Activated T-cell treated with anti-CD3 and anti-CD28 coated beads for 48 hours (primary cell): ENCODE measurements at places on chromosomes 4 and X.

DNA sequence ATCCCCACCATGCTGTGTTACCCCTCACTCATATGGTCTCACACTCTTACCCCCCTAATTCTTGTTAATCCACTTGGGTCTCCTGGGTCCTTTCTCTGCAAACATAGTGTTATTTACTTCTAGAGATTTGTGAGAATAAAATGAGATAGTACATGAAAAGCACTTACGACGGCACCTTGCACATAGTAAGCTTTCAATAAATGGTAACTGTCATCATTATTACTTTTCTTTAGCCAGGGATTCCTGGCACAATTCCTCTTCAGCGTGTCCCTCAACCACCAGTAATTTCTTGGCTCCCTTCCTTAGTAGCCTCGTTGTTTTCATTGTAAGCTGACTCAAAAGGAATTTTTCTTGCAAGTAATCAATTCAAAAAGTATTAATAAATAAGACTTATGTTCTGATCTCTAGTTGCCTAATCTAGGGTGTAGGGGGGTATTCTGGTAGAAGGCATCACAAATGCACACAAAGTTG, 30.1 kb upstream of the RBMX start:
- no peak for DNase-seq

GRCh38 chr4:155681886-155682285, 15.2 kb downstream of the GUCY1A1 start:
- no peak for DNase-seq

GRCh38 chr4:163113921-163114713, 52.6 kb downstream of the NAF1 start:
- no peak for DNase-seq

- DNase-seq, result no peak
Observed at GRCh38 chrX:19626230-19626629, 110.9 kb upstream of the MAP3K15 start.

DNA sequence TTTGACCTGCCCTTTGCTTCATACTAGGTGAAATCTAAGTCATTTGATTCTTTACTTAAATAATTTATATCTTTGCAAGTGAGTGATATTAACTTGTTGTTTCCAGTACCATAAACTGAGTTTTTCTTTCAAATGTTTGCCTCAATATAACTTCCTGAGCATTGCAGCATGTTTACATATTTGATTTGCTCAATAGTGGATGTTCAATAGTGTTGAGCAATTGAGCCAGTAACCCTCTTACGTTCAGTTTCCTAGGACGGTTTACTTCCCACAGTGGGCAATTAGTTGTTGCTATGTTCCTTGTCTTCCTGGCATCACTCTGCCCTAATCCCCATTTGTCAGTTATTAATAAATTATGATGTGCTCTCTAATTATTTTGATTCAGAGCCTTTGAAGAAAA, 278.5 kb downstream of the EPHA5 start:
- no peak for DNase-seq

GRCh38 chr4:68378226-68378625, 28.3 kb upstream of the YTHDC1 start:
- DNase-seq, result no peak

- no peak for DNase-seq
Observed at GRCh38 chr4:24754571-24754970, 40.8 kb upstream of the SOD3 start.

DNA sequence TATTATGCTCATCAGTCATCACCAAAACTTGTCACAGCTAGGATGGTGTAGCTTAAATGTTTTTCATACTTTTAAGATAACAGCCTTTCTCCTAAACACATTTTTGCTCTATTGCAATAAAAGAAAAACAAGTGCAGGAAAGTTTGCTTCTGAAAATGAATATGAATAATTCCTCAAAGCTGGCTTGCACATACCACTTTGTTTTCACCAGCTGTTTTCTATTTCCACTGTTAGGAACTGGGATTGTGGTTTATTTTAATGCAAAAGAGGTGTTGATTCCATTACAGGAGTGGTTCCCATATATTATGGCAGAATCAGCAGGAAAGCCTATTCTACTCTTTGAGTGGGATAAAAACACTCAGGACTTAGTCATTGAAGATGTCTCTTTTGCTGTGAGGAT, 145.9 kb downstream of the PPA2 start:
- no peak for DNase-seq

GRCh38 chr4:48698029-48698971, 81.8 kb downstream of the FRYL start:
- no peak for DNase-seq
